ENCODE measurements at places on chromosomes 5 and 9.

DNA sequence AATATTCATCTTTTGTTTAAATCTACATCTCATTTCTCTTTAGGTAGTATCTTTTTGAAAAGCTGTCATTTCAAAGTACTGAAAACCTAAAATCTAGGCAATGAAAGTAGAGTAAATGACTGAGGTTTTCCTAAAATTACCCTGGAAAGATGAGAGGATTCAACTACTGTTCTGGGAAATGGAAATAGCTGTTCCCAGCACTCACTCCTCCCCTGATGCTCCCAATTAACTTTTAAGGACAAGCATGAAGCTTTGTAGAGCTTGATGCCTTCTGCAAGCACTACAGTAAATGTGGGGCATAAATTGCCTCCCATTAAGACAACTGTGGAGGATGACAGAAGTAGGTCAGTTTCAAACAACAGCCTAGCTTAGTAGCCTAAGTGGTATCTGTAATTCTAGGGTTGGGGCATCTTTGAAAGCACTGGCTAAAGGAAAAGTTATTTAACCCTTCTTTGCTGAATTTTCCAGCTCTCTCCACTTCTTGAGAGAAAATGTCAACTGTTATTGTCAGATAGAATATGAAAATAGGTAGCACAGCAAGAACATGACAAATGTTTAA is 100.2 kb upstream of the GNA14 start:
- DNase-seq, result no peak

- DNase-seq, result no peak
Observed at GRCh38 chr5:172904643-172905345, 54.4 kb upstream of the RPL26L1 start.

DNA sequence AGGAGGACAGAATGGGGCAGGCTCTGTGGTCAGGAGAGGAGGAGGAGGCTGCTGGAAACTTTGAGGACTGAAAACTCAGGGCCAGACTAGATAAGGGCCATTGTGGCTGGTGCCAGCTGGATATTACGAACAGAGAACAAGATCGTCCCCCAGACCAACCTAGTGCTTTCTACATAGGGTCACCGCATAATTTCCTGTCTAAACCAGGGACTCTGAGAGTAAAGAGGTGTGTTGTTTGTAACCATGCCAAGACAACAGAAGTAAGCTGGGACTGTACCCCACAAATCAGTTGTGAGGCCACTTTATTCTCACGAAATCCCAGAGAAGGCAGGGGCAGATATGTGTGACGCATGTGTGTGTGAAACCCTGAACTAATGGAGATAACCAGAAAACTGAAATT is 20.3 kb upstream of the GFPT2 start:
- DNase-seq, result no peak

DNA sequence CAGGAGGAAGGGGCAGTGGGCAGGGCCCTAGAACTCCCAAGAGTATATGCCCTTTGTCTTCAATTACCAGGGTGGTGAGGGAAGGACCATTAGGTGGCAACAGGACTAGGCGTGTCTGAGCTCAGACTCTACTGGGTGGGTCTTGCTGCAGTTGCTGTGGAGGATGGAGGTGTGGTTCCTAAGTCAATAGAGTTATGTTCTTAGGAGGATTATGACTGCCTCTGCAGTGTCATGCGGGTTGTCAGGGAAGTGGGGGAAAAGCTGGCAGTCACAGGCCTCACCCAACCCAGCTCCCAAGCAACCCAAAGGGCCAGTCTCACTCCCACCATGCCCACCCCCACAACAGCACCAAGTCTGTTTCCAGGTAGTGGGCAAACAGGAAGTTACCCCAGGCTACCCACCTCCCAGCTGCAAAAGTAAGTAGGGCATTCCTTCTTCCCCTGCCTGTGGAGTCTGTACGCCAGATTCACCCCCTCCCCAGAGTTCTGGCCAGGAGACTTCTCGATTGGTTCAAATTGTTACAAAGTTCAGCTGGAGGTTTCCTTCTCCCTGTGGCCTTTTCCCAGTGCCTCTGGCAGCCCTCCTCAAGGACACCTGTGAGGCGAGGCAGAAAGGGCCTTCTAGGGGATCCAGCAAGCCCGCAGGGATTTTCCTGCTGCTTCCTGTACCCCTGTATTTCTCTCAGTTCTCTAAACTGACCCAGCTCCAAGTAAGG is 145.3 kb downstream of the HINT1 start:
- DNase-seq, result no peak

DNA sequence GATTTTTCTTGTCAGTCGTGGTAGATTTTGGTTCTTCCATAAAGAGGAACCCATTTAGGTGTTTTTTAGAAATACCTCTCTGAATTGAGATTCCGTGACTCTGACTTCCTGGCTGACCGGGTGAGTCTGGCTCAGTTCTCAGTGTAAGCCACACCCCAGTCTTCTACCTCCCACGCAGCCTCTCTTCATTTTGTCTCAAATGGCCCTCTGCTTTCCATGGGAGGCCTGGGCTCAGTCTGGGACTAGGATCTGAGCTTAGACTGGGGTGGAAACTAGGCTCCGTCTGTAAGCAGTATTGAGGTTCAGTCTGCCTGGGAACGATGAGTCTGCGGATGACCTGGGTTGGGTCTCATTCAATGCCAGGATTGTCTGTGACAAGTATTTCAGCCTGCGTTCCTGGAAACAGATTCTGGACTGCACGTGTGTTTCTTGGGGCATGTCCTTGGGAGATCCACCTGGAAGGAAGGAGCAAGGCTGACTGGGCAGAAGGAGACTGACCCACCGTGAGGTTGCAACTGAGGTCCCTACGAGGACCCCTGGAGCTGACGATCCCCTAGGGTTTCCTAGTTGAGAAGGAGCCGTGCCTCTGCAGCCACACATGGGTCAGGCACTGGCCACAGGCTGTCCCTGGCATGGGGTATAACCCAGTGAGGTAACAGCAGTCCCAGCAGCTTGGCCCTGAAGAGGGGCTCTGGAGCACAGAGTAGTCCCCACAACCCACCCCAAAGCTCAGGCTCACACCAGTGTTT is 12.4 kb upstream of the CRB2 start:
- DNase-seq, result no peak

DNA sequence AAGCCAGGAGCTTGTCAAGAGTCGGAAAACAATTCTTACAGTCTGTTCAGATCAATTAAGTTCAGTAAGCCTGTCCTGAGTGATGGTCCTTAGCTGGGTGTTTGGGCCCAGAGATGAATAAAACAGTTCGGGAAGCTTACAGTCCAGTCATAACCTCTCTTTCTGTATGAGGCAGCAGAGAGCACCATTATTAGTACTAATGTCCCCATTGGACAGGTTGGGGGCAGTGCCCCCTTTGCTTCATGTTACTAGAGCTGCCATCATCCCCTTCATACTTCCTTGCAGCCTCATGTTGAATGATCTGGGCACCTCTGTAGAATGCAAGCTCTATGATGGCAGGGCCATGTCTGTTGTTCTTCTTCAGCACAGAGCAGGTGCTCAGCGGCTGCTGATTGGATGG is 9.8 kb downstream of the DOCK2 start:
- no peak for DNase-seq

DNA sequence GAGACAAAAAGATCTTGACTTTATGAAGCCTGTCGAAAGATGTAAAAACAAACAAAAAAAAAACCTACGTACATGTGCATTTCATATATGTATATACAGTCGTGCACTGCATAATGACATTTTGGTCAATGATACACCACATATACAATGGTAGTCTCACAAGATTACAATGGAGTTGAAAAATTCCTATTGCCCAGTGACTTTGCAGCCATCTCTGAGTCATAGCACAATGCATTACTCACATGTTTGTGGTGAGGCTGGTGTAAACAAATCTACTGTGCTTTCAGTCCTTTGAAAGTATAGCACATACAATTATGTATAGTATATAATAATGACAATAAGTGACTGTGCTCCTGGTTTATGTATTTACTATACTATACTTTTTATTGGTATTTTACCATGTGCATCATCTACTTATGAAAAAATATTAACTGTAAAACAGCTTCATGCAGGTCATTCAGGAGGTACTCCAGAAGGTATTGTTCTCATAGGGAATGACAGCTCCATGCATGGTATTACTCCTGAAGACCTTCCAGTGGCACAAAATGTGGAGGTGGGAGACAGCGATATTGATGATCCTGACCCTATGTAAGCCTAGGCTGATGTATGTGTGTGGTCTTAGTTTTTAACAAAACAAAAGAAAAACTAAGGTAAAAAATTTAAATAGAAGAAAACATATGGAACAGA is 73.7 kb upstream of the FST start:
- DNase-seq, result no peak

- DNase-seq, result no peak
Observed at GRCh38 chr5:154103233-154103632, 64.5 kb downstream of the MFAP3 start.

- DNase-seq, result no peak
Observed at GRCh38 chr9:108545436-108545835, 310.4 kb downstream of the ACTL7B start.

DNA sequence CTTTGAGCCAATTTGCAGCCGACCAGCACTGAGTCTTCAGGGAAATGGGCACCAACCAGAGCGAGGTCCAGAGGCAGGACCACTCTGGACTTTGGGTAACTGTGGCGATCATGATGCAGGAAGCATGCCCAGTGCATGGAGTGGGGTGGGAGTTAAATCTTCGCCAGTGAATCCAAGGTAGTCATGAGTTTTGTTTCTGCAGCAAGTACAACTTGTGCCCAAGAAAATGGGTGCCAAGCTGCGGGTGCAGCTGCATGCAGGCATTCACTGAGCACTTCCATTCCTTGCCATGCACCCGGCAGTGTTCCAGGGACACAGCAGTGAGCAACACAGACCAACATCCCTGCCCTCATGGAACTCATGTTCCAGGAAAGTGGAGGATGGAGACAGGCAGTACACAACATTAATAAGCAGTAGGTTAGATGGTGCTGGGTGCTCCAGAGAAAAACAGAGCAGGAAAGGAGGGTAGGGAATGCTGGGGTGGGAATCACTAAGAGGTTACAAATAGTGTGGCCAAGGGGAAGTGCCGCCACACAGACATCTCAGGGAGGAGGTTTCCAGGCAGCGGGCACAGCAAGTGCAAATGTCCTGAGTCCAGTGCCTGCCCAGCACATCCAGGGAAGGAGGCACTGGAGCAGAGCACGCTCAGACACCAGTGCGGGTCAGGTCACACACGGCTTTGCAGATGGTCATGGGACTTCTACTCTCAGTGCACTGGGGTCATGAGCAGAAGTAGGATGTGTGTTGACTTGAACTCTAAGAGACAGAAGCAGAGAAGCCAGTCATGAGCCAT is 48.2 kb upstream of the LMX1B start:
- DNase-seq, result no peak

DNA sequence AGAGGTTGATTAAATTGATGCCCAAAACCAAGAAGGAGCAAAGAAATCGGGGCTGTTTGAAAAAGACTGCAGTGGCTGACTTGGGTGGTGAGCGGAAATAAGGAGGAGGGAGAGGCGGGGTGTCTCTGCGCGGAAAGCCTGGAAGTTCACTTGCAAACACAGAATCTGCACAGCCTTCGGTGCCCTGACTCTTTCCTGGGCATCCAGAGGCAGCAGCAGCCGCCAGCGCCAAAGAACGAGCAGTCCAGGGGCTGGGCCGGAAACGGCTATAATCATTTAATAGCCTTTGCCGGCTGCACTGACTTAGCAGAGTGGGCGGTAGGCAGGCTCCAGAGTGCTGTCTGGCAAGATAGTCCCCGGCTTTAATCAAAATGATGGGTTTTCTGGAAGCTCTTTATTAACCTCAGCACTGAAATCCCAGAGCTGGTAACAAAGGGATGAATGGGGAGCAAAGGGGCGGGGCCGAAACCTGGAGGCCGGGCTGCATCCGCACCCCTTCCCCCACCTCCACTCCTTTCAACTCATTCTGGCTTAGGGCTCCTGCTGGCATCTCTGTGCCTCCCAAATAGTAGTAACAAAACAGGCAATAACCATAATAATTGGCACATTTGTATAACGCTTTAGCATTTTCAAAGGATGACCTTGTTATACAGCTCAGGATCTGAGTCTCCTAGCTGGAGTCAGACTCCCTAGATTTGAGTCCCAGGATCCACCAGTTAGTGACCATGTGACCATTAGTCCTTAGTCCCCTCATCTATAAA is 35.7 kb downstream of the PCDHAC2 start:
- DNase-seq, result peak; percentile 40

GRCh38 chr5:119743927-119744326 is 114.6 kb downstream of the FAM170A start:
- DNase-seq, result peak; percentile 24

- no peak for DNase-seq
Observed at GRCh38 chr5:14628346-14628745, 36.2 kb upstream of the OTULIN start.

DNA sequence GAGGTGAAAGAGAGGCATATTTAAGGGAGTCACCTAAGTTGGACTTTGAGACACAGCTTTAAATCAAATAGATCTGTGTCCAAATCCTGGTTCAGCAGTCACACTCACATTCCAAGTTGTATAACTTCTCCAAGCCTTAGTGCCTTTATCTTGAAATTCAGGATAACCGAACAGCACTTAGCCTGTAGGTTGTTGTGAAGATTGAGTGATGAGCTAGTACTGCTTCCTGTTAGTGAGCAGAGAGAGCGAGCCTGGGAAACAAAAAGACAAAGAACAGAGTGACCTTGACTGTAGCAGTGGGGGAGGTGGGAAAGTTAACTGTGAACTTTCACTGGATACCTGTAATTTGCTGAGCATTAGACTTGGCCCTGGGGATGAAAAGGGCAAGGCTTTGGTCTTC is 22.4 kb downstream of the MAML1 start:
- DNase-seq, result no peak

DNA sequence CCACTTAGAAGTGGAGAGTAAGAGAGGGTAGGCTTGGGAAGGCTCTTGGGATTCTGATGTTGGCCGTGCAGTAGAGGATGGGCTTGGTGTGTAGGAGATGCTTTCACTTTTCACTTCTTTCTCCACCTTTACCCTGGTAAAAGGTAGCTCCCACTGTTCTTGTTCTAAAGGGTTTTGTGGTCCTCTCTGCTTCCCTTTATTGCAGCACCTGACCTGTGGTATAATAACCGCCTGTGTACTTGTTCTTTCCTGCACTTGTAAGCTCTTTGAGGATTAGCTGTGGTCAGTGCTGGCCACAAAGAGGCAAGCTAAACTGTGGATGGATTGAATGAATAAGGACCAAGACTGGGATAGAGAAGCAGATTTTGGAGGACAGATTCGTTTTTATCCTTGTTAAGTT is 25.2 kb downstream of the KDM4C start:
- no peak for DNase-seq

All from NCI-H1105 treated with DMSO at 0.1 percent for 48 hours (cell line).